ENCODE measurements at places on chromosomes 5 and 9.

- no peak for DNase-seq
Measured at GRCh38 chr9:6673326-6674025, 27.9 kb upstream of the GLDC start.

- DNase-seq: no peak
Measured at GRCh38 chr5:141694479-141694878, 12.4 kb upstream of the ARAP3 start.

DNA sequence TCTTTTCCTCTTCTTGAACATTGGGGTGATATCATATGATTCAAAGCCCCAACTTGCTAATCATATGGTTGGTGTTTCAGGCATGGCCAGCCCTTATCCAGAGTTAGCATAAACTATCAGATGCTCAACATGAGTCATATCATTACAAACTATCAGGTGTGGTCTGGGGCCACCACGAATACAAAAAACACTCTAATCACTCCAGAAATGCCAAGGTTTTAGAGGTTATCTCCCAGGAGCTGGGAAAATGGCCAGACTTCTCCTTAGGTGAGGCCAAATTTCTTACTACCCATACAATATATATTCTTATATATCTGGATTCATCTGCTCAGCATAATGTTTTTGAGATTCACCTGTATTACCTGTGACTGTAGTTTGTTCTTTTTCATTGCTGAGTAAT lies 210.5 kb downstream of the CCDC171 start:
- no peak for DNase-seq

DNA sequence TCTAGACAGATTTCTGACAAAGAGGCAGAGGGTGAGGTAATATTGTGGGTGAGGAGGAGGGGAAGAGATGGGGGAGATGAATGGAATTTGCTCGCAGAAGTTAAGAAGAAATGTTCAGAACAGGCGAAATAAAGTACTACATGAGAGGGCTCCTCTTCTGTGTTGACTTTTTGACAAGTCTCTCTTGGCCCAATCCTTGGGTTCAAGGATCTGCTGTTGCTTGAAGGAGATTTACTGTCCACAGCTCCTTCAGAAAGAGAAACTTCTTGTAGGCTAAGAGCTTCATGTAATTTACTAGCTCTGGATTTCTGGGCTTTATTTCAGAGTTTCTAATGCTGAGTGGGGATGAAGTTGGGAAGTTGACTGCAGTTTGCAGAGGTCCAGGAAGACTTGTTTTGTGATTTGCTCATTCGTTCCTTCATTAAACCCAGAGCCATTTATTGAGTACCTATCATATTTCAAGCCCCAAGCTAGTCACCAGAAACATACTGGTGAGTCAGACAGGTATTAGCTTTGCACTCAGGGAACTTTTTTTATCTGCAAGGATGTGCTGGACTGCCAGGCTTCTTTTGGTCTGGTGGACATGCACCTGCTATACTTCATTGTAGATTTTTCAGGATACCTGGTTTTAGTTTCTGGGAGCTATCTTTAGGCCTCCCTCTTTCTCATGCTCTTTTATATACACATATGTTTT lies 402.9 kb upstream of the CLINT1 start:
- no peak for DNase-seq

DNA sequence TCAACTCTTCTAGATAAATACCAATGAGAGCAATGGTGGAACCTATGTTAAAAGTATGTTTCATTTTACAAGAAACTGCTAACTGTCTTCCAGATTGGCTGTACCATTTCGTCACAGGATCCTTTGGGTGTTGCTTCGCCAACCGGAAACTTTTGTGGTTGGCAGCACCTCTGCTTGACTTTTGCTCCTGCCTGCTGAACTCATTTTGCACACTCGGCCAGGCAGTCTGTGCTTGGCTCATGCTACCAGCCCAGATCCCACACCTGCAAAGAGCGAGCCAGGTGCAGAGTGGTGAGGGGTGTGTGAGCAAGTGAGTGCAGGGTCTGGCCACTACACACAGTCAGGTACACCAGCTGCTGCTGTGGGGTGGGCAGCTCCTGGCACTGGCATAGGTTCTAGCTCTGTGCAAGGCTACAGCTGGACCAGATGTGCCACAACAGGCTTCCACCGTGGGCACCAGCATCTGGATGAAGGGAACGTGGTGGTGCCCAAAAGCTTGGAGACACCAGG lies 422.3 kb downstream of the PRR16 start:
- no peak for DNase-seq

DNA sequence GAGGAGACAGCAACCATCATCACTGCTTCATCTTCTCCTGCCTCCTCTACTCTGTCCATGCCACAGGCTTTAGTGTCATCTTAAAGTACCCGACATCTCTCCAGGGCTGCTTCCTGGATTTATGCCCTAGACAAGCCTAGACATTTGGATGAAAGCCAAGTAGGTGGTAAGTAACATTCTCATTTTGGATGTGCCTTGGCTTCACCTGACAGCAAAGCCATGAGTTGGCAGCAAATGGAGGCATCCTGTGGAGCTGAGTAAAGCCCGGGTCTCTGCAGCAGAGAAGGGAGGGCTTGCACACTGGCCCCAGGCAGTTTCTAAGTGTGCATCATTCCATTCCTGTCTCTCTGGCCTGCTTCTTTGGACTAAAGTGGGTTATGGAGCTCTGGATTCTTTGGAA lies 299.1 kb downstream of the DMAC1 start:
- DNase-seq: no peak

GRCh38 chr5:77302247-77302646 lies 91.8 kb downstream of the PDE8B start:
- no peak for DNase-seq

GRCh38 chr5:148915224-148915817 lies 88.9 kb downstream of the ADRB2 start:
- DNase-seq: no peak

- DNase-seq: no peak
Measured at GRCh38 chr9:75087289-75087823, 599 bp downstream of the NMRK1 start.

All from activated T-helper 1 cell treated with anti-CD3 and anti-CD28 coated beads, Interleukin-2, amount 50 U/mL, for 16 hours (primary cell).